Glutamatergic neuron (in vitro differentiated cells): ENCODE measurements at places on chromosomes 5 and 9. TPM values are rescaled to one million over a fixed set of nuclear protein-coding genes. Genes with fewer than 3 reads are reported as not detected.

GRCh38 chr5:103410172-103410571 is 151.6 kb downstream of the MACIR start:
- H3K4me3 ChIP-seq: no peak overlapping the region
- H3K27ac ChIP-seq: no peak overlapping the region
- no peaks in the 10 kb centered on the region for H3K36me3 ChIP-seq
- DNase-seq: no peak
- no peaks in the 10 kb centered on the region for H3K4me1 ChIP-seq

DNA sequence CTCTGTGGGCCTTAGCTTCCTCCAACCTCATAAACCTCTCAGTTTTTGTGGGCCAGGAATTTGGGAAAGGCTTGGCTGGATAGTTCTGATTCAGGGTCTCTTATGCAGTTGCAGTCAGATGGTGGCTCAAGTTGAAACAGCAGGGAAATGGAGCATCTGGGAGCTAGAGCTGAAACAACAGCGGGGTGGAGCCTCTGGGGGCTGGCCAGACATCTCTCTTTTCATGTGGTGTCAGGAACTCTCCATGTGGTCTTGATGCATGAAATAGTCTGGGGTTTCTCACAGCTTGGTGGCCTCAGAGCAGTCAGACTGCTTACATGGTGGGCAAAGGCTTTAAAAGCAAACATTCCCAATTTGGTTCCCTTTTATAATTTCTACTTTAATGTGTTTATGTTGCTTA is 13.5 kb downstream of the ZNF346 start:
- H3K36me3 ChIP-seq: peaks cover 3% of the 10 kb centered on the region
- H3K27me3 ChIP-seq: peaks cover 11% of the 10 kb centered on the region
- peak overlapping the region; percentile 41 for H3K4me3 ChIP-seq
- H3K27ac ChIP-seq: peak overlapping the region; percentile 96
- peaks cover 9% of the 10 kb centered on the region for H3K4me1 ChIP-seq

GRCh38 chr5:169263591-169263990 is 37.3 kb downstream of the SLIT3 start:
- H3K4me3 ChIP-seq: no peak overlapping the region
- no peaks in the 10 kb centered on the region for H3K4me1 ChIP-seq
- peaks cover 1% of the 10 kb centered on the region for H3K27me3 ChIP-seq
- no peak for DNase-seq
- no peak overlapping the region for H3K27ac ChIP-seq

- no peaks in the 10 kb centered on the region for H3K4me1 ChIP-seq
- no peak for DNase-seq
- no peak overlapping the region for H3K27ac ChIP-seq
- H3K4me3 ChIP-seq: no peak overlapping the region
- peaks cover 2% of the 10 kb centered on the region for H3K27me3 ChIP-seq
- no peaks in the 10 kb centered on the region for H3K36me3 ChIP-seq
These were observed 3.3 kb downstream of the STOM start for GRCh38 chr9:121366611-121367192.

DNA sequence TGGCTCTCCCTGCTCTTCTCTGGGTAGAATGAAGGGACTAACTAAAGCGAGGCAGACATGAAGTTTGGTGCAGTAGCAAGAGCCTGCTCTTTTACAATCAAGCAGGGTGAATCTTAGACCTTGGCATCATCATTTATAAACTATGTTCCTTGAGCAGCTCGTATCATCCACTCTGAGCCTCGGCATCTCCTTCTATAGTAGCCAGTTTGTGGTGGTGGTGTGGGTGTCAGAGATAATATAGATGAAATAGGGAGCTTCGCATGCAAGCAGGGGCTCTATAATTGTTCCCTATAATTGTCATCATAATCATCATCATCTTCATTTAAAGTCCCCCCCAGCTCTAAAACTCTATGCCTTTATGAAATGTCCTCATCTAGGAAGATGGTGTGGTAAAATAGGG is 72.5 kb upstream of the SAP30L start:
- H3K4me3 ChIP-seq: no peak overlapping the region
- peaks cover 31% of the 10 kb centered on the region for H3K4me1 ChIP-seq
- H3K27ac ChIP-seq: no peak overlapping the region
- no peaks in the 10 kb centered on the region for H3K27me3 ChIP-seq

Gene QRFP
- total RNA-seq: not detected

Gene MYORG
- total RNA-seq: 4.6 TPM
